Stimulated activated effector memory CD8-positive, alpha-beta T cell treated with anti-CD3 and anti-CD28 coated beads, Interleukin-12 subunit alpha, Interleukin-12 subunit beta, amount 100 ng/mL, for 72 hours (primary cell): ENCODE measurements at places on chromosomes 12 and 14.

GRCh38 chr14:61099216-61099835 is 118.3 kb downstream of the SLC38A6 start:
- no peak for DNase-seq

DNA sequence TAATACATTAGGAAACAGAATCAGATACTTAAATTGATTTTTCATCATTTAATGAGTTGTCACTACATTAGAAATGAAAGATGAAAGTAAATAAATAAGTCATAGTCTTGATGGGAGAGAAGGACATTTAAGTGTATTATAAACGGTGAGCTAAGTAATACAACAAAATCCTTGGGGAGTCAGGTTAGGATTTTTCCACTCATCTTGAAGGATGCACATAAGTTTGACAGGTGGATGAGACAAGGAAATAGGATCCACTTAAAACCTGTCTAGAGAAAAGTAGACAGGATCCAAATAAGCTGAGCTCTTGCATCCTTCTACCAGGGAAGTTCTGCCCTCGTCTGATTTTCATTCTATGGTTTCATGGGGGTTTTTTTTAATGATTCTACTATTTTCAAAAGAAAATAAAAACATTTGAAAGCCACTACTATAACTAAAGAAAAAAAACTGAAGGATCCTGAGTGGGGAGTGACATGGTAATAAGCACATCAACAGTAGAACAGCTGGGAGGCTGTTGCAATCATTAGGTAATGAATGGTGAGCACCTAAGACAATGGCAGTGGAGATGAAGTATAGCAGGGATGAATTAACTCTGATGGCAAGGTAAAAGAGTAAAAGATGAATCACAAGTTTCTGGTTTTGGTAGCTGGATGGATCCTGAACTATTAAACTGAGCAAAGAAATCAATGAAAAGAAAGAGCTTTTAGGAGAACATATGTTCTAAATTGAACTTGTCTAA is 17.0 kb downstream of the CEP128 start:
- DNase-seq: no peak

DNA sequence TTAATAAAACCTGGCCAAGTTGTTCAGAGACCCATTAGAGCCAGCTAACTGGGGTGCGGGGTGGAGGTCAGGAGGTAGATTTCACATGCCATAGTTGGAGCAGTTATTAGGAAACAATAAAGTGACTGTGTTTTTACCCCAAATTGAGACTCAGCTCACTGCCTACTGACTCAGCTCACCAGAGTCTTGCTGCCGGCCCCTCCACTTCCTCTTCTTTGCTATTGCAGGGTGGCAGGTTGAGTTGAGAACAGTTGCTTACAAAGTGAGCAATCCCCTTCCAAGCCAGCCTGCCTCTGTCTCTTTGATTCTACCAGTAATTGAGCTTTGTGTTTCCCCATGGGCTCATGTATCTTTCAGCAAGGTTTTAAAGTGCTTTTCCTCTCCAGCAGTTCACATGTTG is 12.9 kb downstream of the ST8SIA1 start:
- no peak for DNase-seq

- DNase-seq: no peak
These were observed 84.7 kb upstream of the FRMD6 start for GRCh38 chr14:51566831-51567582.

- DNase-seq: no peak
These were observed 3.3 kb upstream of the TBC1D30 start for GRCh38 chr12:64821116-64821630.

- no peak for DNase-seq
These were observed 1071.2 kb upstream of the SEL1L start for GRCh38 chr14:82604819-82605218.

GRCh38 chr12:2509137-2509536 is 285.6 kb upstream of the FKBP4 start:
- DNase-seq: no peak

DNA sequence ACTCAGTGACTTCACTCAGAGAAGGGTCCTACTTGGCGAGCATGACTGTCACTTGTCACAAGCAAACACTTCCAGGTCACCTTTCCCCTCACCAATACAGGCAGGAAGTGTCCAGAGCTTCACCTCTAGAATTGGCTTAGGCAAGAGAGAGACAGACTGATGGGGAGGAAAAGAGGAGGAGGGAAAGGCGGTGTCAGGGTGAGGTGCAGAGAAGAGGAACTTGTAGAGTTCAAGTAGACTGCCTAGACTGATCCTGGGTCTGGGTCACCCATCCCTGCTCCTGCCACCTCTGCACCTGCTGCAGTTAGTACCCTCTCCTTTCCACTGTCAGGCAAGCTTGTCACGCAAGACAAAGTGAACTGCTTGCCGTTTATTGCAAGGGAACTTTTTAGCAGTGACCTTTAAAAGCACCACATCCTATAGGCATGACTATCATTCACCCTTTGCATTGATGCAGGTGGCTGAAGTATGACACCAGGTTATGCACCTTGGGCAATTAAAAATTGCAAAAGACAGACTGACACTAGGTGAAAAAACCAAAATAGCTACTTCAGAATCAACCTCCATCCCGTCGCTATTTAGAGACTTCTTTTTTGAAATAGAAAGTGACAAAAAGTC is 292.4 kb downstream of the SYT1 start:
- DNase-seq: no peak

DNA sequence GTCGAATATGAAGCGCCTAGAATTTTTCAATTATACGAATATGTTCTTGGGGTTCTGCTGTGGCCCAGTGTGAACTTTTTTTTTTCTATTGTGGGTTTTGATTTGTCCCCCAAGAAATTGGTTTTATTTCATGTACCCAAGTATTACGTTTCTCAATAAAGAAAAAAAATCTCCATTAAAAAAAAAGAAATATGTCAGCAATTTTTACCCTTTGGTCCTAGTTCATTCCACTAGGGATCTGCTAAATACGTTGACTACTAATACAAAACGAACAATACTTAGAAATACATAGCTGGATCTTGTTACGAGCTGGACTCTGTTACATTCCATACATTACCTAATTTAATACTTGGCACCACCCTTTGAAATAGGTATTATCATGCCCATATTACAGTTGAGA is 216.9 kb downstream of the SLC16A7 start:
- DNase-seq: no peak

DNA sequence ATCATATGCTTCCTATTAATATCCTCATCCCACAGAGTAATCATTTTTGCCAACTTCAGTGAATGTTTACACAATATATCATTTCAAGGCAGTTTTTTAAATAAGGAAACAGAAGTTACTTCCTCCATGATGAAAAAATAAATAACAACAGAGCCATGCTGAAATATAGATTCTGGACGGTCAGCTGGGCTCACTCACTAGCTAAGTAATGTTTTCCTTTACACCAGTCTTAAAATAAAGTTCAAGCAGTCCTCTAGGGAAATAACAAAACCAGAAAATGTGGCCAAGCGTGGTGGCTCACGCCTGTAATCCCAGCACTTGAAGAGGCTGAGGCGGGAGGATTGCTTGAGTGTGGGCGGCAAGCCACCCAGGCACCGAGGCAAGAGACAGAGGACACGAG is 28.7 kb downstream of the AICDA start:
- DNase-seq: no peak

GRCh38 chr14:39383026-39383660 is 49.1 kb downstream of the FBXO33 start:
- DNase-seq: no peak

GRCh38 chr12:24467226-24467625 is 481.7 kb downstream of the BCAT1 start:
- no peak for DNase-seq

DNA sequence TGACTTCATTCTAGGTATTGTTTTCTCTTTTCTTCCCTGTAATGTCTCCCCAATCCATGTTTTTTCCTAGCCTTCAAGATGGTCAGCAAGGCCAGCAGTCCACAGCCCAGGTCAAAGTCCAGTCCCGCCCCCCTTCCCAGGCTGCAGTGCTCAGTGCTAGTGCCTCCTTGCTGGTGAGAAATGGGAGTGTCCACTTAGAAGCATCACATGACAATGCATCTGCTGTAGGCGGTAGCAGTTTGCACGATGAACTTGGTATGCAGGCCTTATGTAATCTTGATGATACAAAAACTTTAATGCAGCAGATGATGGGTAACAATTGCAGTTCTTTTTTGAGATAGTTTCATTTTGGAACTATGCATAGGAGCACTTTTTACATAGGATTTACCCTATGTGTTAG is 88.4 kb downstream of the PCNX1 start:
- no peak for DNase-seq

- DNase-seq: no peak
These were observed 281.0 kb downstream of the ALG10 start for GRCh38 chr12:34303091-34303870.
